ENCODE measurements at places on chromosomes 2 and 18. TPM values are rescaled to one million over a fixed set of nuclear protein-coding genes. Genes with fewer than 3 reads are reported as not detected.
A peak's percentile ranks its signal among the peaks of the same experiment; 100 is the strongest.

The DOK6 gene
- not detected for total RNA-seq

The AKAIN1 gene
- not detected for total RNA-seq

The SRD5A2 gene
- not detected for total RNA-seq

The ATAD2B gene
- 90.8 TPM for total RNA-seq

The GKN1 gene
- not detected for total RNA-seq

The FSHR gene
- not detected for total RNA-seq

The COL6A3 gene
- 0.10 TPM for total RNA-seq

The CTAGE1 gene
- not detected for total RNA-seq

The LYPD1 gene
- 0.22 TPM for total RNA-seq

- DNase-seq = no peak
Measured at GRCh38 chr2:96253006-96253405, 12.8 kb downstream of the TMEM127 start.

- DNase-seq = peak; percentile 3
Measured at GRCh38 chr2:152336854-152337510, 2.0 kb downstream of the FMNL2 start.

DNA sequence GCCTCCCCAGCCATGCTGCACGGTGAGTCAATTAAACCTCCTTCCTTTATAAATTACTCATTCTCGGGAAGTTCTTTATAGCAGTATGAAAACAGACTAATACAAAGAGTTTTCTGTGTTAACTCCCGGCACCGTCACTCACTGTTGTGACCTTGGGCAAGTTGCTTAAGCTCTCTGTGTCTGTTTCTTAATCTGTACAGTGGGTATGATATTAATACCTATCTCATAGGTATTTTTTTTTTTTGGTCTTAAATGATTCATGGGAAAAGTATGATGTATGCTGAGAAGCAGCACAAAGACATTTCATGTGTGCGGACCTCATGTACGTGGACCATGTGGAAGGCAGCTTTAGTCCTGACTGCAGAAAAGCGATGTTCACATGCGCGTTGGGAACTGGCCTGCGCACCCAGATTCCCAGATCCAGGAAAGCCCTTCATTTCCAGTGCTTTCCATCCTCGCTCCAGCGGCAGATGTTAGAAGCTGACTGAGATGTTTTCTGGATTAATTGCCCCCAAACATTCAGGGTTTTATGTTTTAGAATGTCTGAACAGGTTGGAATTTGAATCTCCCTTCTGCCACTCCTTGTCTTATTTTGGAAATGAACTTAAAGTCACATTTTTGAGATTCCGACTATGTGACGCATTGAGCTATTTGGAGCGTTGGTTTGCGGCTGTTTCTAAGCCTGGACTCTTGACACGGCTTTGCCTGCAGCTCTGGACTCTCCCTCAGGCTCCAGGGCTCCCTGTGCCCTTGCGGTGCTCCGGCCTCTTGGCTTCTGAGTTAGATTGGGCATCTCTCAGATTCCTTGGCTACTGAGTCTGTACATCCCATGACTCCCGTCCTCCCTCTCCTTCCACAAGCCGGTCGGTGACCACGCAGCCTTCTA lies 61.4 kb downstream of the SLC4A3 start:
- no peak for DNase-seq

DNA sequence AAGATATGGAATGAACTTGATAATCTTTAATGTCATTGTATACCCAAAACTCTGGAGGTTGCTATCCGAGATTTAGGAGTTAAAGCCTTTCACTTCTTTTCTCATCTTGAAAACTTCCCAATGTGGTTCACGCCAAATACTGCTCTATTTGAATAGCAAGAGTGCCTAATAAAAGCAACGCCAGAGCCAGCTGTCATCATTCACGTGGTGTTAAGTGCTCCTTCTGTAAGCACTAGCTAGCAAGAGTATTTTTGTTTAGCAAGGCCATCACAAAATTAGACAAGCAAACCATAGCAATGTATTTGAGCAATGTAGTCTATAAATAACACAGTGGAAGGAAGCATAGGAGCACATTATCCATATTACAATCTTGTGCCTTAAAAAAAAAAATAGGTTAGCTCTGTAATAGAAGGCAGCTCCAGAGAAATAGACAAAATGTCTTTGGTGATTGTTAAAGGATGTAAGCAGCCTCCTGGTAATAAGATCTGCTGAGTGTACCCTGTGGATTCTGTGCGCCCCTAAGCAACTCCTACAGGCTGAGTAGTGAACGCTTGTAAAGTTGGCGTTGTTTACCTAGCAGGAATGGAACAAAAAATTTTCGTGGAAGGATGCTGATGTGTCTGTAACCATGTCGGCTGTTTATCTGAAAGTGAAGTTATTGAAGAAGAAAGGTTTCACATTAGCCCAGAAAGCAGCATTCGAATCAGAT lies 518.0 kb downstream of the CNTNAP5 start:
- no peak for DNase-seq

DNA sequence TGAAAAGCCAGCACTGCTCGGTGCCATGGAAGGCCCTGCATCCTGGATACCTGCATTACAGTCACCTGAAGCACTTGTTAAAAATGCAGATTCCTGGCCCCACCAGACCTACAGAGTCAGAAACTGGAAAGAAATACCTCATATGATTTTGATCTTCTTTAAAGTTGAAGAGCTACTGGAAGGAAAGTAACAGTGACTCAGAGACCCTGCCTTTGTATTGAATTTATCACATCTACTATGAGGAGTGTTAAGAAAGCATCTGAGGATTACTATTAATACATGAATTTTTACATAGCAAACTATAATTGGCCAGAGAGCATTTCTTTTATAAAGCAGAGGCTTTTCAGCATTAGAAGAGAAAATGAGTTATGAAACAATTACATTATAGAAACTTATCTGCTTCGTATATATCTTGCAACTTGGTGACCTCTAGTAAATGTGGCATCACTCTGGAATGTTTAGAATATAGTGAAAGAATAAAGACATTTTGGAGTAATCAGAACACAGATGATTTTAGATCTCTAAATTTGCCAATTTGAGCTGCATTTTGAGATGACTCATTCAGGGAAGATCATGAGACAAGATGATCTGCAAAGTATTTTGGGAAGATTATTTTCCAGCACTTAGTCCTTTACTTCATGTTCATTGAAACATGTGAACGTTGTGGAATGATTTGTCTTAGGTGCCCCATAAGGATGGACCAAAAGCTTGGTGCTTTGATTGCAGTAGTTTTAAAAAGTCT lies 12.2 kb downstream of the PTPRM start:
- no peak for DNase-seq

GRCh38 chr18:47969816-47970215 lies 39.4 kb upstream of the SMAD2 start:
- DNase-seq = no peak

- no peak for DNase-seq
Measured at GRCh38 chr2:223735035-223735640, 102.2 kb downstream of the AP1S3 start.

DNA sequence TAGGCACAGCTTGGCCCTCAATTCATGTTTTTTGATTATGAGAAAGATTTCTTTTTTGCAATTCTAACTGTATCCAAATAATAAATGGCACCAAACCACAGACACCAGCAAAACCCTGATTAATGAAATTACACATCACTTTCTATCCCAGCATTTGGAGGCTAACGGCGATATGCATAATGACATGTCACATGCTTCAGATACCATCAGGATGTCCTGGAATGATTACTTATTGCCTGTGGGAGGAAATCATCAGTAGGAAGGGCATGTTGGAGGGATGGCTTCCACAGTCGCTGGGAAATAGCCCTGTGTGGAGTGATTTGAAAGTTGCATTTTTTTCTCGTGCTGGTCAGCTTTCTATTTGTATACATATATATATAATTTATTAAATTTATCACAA lies 121.7 kb downstream of the CMPK2 start:
- DNase-seq = no peak

- no peak for DNase-seq
Measured at GRCh38 chr18:13797157-13797611, 26.8 kb upstream of the MC5R start.

- DNase-seq = no peak
Measured at GRCh38 chr2:168149150-168149974, 98.0 kb downstream of the STK39 start.

- no peak for DNase-seq
Measured at GRCh38 chr2:217931846-217932560, 70.8 kb downstream of the TNS1 start.

- DNase-seq = no peak
Measured at GRCh38 chr2:63899639-63900038, 57.9 kb downstream of the UGP2 start.

DNA sequence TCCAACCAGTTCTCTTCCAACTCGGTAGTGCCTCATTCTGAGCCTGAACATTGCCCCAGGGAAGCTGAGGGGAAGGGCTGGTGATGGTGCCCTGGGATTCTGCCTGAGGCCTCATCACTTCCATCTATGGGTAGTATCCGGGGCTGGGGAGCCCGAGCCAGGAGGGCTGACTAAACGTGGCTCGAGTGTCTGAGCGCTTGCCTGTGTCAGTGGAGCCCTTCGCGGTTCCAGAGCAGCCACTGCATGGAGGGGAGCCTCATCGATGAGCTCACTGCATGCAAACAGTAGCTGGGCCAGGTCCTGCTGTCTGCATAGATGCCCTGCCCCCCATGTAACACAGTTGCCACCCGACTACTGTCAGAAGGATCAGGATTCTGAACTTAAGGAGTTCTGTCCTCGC lies 129.3 kb downstream of the GLI2 start:
- no peak for DNase-seq

GRCh38 chr2:231371430-231372054 lies 24.0 kb upstream of the B3GNT7 start:
- no peak for DNase-seq

Measured in B cell (primary cell).